RWPE2 (cell line): ENCODE measurements at places on chromosomes 4 and X.

- no peak for DNase-seq
Measured at GRCh38 chr4:25773358-25773757, 89.4 kb downstream of the SEL1L3 start.

DNA sequence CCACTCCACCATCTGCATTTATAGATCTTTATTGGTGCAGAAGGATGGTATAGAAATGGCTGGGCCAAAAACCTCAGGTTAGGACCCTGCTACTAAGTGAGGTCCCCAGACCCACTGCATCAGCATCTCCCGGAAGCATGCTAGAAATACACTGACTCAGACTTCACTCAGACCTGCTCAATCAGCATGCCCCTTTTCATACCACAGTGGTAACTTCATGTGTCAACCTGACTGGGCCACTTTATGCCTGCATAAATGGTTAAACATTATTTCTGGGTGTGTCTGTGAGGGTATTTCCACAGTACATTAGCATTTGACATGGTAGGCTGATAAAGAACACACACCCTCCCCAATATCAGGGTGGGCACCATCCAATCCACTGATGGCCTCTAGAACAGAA, 118.6 kb upstream of the VCX3B start:
- no peak for DNase-seq

DNA sequence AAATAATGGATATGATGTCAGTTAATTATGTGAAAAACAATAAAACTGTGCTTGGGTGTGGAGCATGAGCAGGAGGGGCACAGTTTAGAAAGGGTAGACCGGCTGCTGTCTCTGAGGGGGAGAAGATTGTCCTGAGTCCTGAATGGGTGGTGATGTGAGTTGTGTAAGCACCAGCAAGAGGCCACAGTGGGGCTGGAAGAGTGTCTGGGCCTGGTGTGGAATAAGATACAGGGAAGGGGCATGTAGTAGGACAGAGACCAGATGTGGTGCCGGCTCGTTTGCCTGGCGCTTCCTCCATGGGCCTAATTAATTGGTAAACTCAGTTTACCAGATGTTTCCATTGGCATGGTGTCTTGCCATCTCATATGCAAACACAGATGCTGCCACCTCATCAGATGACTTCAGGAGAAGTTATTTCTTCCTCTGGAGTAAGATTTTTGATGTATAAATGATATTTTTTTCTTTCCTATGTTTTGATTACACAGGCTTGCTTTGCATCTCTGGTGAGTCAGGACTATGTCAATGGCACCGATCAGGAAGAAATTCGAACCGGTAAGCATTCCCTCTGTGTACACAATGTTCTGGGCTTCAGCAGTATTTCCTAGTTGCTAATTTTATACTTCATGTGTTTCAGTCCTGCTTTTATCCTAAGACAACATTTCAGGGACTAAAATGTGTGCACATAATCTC, 5.1 kb downstream of the MED28 start:
- no peak for DNase-seq

DNA sequence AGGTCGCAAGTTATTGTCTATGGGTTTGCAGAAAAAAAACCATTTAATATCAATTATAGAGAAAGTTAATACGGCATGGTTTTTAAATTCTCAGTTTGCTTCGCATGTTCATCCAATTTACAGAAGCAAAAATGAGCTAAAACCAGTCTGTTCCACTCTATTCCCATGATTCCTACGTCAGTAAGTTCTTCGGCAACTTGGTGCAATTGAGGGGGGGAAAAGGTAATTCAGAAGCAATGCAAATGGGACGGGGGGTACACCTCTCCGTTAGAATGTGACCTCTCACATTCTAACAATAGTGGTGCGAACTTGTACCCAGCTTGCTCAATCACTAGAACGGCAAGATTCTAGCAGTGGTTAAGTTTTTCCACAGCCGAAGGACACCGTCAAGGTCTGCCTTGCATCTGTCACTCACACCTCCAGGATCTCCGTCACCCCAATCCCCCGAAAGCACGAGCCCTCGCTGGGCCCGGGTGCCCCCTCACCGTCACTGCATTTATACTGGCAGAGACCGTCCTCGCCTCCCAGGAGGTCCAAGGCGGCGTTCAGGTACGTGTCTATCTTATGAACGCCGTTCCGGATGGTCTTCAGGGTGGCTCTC, 653 bp downstream of the PLA2G12A start:
- DNase-seq = no peak

- DNase-seq = no peak
Measured at GRCh38 chrX:105314458-105314857, 94.0 kb upstream of the TEX13A start.

DNA sequence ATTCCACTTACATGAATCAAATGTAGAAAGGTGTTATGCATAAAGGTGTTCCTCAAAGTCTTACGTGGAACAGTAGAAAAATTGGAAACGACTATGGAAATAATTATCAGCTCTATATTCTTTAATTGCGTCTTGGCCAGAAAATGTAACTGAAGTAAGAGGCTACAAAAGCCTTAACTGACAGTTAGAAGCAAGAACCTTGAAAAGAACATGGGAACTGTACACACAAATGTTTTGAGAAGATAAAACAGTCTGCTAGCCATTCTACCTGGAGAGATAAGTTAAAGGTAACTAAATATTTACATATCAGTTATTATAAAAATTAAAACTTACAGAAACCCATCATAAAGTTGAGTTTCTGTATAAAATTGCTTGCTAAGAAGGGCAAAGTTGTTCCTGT, 172.0 kb upstream of the FTHL17 start:
- DNase-seq = no peak

DNA sequence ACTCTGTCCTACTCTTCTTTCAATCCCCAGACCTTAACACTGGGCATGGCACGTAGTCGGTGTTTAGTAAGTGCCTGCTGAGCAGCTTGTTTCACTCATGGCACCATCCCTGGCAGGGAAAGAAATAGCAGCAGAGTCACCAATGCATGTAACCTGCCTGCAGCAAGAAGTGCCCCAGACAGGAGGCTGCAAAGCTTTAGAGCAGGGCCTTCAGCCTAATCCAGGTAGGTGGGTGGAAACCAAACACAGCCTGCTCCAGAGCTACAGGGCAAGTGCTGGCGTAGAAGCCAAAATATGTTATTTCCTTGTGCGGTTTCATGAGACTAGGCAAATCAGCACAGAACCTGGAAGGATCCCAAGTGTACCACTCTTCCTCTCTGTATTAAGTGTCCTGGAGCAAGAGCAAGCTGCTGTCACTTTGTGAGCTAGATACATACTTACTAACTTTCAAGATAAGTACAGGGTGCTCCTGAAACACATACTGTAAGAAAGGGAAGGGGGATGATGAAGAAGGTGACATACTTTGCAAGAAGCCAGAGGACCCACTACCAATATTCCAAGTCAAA, 5.5 kb downstream of the PROM1 start:
- no peak for DNase-seq

GRCh38 chrX:41447897-41448296, 754 bp downstream of the NYX start:
- DNase-seq = no peak
